Inflammatory macrophage treated with lipopolysaccharide for 4 hours (primary cell): ENCODE measurements at places on chromosomes 5 and 9.

- DNase-seq: no peak
Measured at GRCh38 chr9:128043467-128043868, 23.7 kb downstream of the NAIF1 start.

DNA sequence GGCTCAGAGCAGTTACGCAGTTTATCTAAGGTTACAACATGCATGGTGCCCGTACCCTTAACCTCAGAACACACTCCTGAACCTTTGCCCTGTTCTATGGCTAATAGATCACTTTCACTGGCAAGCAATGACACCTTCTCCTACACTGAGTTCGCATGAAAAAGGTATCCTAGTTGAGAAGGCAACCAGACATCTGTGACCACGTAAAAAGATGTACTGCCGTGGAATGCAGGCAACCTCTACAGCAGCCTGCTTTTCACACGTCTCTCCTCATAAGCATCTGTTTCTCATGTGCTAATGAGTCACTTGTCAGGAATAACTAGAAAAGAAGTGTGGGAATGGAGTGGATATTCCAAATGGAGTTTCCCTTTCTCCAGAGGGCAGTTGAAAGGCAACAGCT is 71.4 kb downstream of the FBXO38 start:
- no peak for DNase-seq

GRCh38 chr5:5979761-5980537 is 398.4 kb downstream of the MED10 start:
- no peak for DNase-seq

DNA sequence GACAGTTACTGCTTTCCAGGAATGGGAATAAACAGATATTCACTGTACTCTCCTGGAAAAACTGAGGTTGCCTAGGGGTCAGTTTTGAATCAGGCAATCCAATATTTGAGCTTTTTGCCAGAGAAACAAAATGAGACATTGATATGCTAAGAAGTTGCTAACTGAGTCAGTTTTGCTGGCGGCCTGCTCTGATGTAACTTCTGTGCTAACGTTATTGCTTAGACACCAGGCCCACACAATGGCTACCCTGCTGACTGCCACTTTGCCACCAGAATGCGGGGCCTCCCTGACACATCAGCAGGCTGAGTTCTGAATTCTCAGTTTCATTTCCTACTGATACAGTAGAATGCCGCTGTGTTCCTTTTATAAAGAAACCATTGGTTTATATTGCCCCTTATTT is 18.2 kb upstream of the ZNF618 start:
- peak; percentile 98 for DNase-seq
